ENCODE measurements at places on chromosomes 7 and 10.

GRCh38 chr7:141709749-141710148 is 1.6 kb downstream of the WEE2 start:
- no peak for DNase-seq

- DNase-seq, result no peak
Observed at GRCh38 chr10:62788861-62789467, 15.6 kb upstream of the ADO start.

GRCh38 chr10:72466018-72466417 is 111.3 kb upstream of the DNAJB12 start:
- DNase-seq, result no peak

DNA sequence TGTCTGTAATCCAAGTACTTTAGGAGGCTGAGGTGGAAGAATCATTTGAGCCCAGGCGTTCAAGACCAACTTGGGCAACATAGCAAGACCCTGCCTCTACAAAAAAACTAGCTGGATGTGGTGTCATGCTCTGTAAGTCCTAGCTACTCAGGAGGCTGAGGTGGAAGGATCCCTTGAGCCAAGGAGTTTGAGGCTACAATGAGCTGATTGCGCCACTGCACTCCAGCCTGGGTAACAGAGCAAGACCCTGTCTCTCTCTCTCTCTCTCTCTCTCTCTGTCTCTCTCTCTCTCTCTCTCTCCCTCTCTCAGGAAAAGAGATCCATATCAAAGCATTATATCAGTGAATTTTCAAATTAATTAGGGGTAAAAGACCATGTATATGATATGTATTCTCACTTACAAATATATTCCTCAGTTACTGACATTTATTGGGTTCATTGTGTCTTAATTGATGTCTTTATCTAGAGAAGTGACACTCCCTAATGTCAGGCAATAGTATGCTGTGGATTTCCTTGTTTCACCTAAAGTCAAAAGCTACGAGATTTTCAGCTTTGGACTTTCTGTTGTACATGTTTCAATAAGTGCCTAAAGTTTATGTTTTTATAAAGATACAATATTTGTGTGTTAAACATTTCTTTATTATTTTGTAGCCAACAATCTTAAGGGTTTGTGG is 76.7 kb downstream of the SHH start:
- no peak for DNase-seq

DNA sequence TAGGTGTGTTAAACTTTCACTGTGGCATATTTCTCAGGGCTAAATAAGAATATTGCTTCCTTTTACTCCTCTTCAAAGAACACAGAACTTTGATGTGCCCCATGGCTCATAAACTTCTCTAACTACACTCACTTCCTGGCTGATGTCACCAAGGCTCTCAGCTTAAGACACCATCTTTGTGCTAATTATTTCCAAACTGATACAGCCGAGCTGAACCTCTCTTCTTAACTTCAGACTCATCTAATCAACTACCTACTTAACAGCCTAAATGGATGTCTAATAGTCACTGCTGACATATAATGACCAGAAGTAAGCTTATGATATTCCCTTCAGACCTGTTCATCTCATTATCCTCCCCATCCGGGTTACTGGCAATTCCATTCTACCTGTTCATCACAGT is 3.6 kb downstream of the C10orf67 start:
- peak; percentile 51 for DNase-seq

- DNase-seq, result no peak
Observed at GRCh38 chr10:62710182-62710581, 94.3 kb upstream of the ADO start.

GRCh38 chr7:4634166-4634565 is 47.9 kb upstream of the FOXK1 start:
- no peak for DNase-seq

DNA sequence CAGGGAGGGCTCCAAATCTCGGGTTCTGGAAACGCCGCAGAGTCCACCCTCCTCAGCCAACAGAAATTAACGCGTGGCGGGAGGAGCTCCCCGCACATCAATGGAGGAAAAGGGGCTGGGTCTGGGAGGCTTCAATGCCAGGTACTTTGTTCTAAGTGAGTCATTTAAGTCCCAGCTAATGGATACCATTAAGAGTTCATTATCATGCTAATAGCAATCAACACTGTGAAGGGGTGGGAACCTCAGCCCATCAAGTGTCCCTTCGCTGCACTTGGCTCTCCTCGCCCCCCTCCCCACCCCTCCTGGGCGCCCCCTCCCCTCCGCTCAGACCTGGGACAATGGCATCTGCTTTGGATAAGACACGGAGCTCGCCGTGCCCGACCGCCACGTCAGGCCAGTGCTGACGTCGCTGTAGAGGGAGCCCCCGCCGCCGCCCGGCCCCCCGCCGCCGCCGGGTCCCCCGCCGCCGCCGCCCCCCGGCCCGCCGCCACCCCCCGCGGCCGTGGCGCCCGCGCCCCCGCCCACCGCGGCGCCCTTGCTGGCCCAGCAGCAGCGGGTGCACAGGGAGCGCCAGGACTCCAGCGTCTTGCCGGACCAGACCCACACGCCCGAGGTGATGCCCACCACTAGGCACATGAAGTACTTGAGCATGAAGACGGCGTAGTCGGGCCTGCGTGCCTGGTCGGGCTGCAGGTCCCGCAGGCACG is 2.9 kb downstream of the FZD8 start:
- DNase-seq, result no peak

GRCh38 chr7:103951311-103951710 is 38.1 kb downstream of the RELN start:
- DNase-seq, result no peak

- DNase-seq, result peak; percentile 36
Observed at GRCh38 chr10:69413221-69413865, 3.4 kb downstream of the TACR2 start.

DNA sequence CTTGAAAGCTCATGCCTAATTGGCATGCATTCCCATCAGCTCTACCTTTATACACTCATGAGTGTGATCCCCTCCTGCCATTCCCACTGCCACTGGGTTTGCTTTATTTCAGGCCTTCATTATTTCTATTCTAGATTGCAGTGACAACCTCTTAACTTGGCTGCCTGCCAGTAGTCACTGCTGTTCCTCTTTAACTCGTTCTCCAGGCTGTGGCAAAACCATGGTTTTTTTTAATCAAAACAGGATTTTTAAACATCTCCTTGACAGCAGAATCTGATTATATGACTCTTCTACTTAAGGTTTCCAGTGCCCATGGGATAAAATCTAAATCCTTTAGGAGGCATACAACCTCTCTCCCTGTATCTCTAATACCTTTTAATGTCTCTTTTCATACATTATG is 223.7 kb upstream of the PCDH15 start:
- DNase-seq, result no peak

DNA sequence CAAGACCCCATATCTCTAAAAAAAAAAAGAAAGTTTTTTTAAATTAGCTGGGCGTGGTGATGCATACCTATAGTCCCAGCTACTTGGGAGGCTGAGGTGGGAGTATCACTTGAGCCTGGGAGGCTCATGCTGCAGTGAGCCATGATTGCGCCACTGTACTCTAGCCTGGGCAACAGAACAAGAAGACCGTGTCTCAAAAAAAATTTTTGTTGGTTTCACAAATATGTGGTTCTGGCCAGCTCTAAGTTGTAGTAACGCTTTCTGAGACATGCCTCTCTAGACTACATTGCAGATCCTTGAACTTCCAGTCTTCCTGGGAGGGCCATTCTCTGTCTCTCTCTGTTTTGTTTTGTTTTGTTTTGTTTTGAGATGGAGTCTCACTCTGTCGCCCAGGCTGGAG is 24.6 kb upstream of the RHBDD2 start:
- DNase-seq, result no peak

DNA sequence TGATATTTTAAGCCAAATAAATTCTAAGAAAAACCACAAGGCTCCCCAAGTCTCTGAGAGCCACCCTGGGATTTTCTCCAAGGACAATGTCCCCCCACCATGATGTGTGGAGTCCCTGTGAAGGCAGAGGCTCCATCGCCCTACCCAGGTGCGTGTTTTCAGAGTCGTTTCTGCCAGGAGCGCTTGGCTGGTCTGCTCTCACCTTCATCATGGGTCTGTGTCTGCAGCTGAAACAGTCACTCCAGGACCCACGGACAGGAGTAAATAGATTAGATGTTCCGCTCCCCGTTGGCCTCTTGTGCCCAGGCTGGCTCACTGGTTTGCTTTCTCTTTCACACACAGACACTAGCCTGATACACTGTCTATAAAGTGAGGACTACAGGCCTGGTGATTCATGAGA is 217.5 kb downstream of the SFMBT2 start:
- peak; percentile 53 for DNase-seq

GRCh38 chr7:136709876-136710275 is 158.6 kb upstream of the CHRM2 start:
- no peak for DNase-seq

GRCh38 chr7:46461334-46461777 is 540.3 kb upstream of the IGFBP3 start:
- DNase-seq, result no peak

GRCh38 chr10:103192089-103192450 is 1.0 kb downstream of the NT5C2 start:
- no peak for DNase-seq

- DNase-seq, result peak; percentile 45
Observed at GRCh38 chr10:88793712-88794299, 8.7 kb upstream of the LIPM start.

DNA sequence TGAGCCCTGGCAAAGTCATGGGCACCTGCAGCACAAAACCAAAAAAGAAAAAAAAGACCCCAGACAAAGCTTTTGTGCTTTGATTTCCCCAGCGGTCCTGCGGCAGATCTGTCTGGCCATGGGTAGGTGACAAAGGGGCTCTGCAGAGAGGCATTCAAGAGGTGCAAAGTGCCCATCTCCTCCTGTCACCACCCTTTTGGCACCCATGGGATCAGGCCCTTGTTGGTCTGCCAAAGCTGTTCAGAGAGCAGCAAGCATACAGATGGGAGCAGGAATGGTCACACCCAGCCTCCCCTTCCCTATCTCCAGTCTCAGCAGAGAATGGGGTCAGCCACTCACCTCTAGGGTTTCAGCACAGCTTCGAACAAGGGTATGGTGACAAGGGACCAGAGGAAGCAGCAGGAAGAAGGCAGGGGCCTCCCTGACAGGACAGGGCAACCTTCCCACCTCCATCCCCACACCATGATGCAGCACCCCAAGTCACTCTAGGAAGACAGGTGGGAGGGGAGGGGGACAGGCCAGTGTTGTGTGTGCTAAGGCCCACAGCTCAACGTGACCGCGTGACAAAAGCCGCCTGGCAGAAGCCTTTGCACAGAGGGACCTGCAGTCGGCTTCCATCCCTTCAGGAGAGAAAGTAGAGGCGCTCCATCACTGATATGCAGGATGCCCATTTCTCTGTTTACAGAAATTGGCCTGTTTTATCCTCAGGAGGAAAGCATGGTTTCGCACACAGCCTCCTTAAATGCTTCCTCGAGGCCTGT is 6.3 kb downstream of the CAMK2G start:
- DNase-seq, result no peak

GRCh38 chr7:82049891-82050533 is 280.2 kb upstream of the HGF start:
- DNase-seq, result no peak

DNA sequence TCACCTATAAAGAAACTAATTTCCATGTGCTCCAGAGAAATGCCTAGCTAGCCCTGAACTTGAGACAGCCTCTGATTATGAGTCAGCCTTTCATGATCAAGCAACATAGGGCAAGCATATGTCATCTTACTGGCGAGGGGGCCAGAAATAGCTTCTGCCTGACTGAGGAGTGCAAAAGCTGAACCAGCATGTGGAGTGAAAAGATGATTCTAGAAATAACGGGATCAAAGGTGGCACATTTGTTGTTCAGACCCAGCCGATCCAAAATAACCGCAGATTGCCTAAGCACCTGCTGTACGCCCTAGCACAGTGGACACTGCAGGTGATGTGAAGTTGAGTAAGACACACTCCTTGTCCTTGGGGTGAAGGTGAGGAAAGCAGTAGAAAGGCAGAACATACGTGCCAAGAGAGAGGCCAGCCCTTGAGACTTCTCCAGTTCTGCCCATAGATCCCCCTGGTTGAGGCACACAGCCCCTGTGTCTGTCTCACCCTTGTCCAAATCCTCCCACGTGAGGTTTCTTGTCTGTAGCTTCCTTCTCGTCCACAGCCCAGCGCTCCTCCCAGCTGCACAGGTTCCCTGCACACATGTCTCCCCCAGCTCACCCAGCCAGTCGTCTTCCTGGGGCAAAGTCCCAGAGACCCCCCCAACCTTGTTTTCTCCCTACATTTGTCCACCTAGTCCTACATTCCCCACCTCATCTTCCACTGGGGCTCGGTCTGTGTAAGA is 2.8 kb upstream of the BCL7B start:
- DNase-seq, result no peak

- no peak for DNase-seq
Observed at GRCh38 chr10:94412449-94412848, 10.1 kb downstream of the TBC1D12 start.

DNA sequence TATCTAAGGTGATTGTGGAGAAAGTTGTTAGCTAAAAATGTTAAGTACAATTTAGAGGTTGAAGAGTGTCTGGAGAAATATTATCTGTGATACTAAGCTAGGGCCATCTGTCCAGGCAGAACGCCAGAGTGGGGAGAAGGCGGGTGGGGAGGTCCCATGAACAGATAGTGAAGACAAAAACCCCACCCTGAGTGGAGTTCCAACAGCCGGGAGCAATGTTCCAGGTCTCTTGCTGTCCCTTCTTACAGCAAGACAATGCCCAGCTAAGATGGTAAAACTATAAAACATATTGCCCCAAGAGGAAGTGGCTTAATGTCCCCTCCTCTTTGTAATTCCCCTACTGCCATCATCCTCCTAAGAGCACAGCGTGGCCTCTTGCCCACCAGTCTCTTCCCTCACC is 10.4 kb upstream of the IL15RA start:
- no peak for DNase-seq

DNA sequence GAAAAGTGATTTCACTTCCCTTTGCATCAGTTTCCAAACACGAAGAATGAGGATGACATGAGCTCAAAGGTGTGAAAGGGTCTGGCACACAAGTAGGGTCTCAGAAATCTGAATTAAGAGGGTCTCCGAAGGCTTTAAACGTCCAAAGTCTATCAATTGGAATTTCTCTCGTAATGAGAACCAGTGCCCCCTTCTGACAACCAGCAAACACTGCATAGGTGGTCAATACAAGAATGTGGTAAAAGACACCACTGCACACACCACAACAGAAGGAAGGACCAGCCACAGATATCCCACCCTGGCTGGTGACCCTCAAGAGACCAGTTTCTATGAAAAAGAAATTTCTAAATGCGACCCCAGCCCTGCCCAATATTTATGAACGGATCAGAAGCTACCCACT is 78.1 kb downstream of the CALN1 start:
- no peak for DNase-seq

DNA sequence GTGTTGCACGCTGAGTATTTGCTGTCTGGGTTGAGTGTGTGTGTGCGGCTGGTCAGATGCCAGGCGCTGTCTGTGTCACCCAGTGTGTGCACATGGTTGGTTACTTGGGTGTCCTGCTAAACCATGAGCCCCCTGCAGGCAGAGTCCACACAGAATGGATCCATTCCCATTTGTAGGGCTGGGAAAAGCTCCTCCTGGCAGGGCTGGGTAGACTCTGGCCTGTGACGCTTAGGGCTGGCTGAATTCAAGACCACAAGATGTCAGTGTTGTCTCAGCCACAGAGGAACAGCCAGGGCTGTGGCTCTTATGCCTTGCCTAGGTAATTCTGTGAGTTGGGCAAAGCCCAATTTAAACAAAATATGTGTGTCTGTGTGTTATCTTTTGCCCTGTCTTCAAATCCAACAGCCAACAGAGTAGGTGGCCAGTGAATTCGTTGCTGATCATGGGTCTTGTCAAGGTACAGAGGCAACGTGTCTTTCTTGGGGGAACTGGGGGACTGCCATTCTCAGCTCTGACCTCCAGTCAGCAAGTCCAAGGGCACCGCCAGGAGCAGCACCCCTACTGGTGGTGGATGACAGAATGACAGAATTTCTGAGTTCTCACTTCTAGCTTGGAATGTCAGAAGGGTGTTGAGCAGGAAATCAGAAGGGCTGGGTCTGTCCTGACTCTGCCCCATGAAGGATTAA is 285.1 kb downstream of the CCSER2 start:
- DNase-seq, result no peak
